ENCODE measurements at places on chromosomes 5 and 9. TPM values are rescaled to one million over a fixed set of nuclear protein-coding genes. Genes with fewer than 3 reads are reported as not detected.

The FOXD4L5 gene
- polyA plus RNA-seq: not detected

The MROH2B gene
- polyA plus RNA-seq: 2.7 TPM

GRCh38 chr9:127012250-127012649 is 97.7 kb downstream of the RALGPS1 start:
- no peak for DNase-seq

DNA sequence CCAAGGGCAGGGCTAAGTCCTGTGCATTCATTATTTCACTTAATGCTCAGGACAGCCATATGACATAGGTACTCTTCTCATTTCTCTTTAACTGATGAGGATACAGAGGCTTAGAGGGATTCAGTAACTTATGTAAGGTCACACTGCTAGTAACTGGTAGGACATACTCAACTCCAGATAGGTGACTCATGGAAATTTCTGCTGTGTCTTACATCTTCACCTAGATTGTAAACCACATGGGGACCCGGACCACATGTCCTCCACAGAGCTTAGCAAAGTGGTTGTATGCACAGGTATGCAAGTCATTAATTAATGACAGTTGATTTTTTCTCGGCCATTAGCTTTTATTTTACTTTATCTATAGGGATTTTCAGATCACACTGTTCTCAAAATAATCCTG is 29.3 kb downstream of the SLC1A1 start:
- DNase-seq: no peak

DNA sequence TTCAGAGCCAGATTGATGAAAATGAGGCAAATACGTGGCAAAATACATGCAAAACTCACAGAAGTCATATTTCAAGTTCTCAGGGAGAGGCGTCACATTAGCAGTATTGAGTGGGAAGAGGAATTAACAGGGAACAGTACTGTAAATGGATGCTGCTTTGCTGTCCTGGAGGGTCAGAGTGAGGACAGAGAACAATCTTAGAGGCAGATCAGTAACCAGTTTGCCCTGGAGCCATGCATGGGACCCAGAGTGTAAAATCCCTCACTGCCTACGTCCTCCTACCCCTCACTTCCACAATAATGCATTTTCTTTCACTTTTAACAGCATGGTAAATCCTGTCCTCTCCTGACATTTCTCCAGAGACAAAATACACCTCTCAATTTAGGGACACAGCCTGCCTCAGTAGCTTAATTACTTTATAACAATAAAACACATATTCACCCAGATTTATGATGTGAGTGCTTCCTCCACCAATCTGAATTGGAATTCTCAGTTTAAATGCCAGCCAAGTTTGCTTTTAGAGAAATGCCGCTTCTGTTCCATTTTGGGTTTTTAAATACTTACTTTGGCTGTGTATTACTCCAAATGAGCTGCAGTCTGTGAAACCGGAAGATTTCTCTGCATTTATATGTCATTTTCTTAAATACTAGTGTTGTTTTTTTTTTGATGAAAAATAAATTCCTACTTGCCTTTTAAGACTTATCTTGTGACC is 70.0 kb downstream of the LMNB1 start:
- no peak for DNase-seq

DNA sequence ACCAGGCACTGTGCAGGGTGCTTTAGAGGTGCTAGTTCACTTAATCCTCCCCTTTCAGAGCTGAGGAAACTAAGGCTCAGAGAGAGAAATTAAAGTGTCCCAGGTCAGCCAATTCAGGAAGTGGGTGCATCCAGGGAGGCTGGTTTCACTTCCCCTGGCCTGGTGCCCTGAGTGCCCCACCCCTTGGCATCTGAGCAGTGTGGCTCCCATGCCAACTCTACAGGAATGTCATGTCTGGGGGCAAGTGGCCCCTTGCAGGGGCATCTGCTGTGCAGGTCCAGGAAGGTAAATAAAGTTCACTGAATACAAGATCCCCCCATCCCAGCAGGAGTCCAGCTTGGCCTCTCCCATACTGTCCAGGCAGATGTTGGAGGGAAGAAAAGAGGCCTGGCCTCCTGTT is 4.4 kb upstream of the N4BP3 start:
- DNase-seq: no peak

GRCh38 chr9:15570769-15571168 is 17.9 kb downstream of the CCDC171 start:
- no peak for DNase-seq
